ENCODE measurements at places on chromosomes 6 and 20. TPM values are rescaled to one million over a fixed set of nuclear protein-coding genes. Genes with fewer than 3 reads are reported as not detected.

- no peaks in the 10 kb centered on the region for H3K36me3 ChIP-seq
- H3K27ac ChIP-seq: no peak overlapping the region
- no peak for DNase-seq
- H3K27me3 ChIP-seq: no peaks in the 10 kb centered on the region
- peaks cover 3% of the 10 kb centered on the region for H3K4me1 ChIP-seq
Measured at GRCh38 chr6:106626485-106626884, 2.8 kb downstream of the RTN4IP1 start.

Gene TMEM200A
- total RNA-seq: 8.2 TPM

DNA sequence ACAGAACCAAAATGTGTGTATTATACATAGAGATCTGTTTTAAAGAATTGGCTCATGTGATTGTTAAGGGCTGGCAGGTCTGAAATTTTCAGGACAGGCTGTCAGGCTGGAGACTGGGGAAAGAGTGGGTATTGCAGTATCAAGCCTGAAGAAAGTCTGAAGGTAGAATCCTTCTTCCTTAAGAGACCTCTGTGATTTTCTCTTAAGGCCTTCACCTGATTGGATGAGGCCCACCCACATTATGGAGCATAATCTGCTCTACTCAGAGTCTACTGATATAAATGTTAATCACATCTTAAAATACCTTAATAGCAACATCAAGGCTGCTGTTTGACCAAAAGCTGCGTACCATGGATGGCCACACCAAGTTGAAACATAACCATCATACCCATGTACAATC is 43.4 kb upstream of the HINT3 start:
- H3K4me3 ChIP-seq: no peak overlapping the region
- H3K36me3 ChIP-seq: no peaks in the 10 kb centered on the region
- DNase-seq: no peak
- no peak overlapping the region for H3K27ac ChIP-seq

GRCh38 chr6:45728674-45729073 is 287.0 kb downstream of the CLIC5 start:
- H3K36me3 ChIP-seq: no peaks in the 10 kb centered on the region
- no peaks in the 10 kb centered on the region for H3K4me1 ChIP-seq
- DNase-seq: no peak
- H3K27me3 ChIP-seq: no peaks in the 10 kb centered on the region

- H3K4me3 ChIP-seq: no peak overlapping the region
- peaks cover 4% of the 10 kb centered on the region for H3K4me1 ChIP-seq
- no peak for DNase-seq
- no peaks in the 10 kb centered on the region for H3K27me3 ChIP-seq
- no peaks in the 10 kb centered on the region for H3K36me3 ChIP-seq
Measured at GRCh38 chr20:61887596-61888093, 178.0 kb downstream of the TAF4 start.

DNA sequence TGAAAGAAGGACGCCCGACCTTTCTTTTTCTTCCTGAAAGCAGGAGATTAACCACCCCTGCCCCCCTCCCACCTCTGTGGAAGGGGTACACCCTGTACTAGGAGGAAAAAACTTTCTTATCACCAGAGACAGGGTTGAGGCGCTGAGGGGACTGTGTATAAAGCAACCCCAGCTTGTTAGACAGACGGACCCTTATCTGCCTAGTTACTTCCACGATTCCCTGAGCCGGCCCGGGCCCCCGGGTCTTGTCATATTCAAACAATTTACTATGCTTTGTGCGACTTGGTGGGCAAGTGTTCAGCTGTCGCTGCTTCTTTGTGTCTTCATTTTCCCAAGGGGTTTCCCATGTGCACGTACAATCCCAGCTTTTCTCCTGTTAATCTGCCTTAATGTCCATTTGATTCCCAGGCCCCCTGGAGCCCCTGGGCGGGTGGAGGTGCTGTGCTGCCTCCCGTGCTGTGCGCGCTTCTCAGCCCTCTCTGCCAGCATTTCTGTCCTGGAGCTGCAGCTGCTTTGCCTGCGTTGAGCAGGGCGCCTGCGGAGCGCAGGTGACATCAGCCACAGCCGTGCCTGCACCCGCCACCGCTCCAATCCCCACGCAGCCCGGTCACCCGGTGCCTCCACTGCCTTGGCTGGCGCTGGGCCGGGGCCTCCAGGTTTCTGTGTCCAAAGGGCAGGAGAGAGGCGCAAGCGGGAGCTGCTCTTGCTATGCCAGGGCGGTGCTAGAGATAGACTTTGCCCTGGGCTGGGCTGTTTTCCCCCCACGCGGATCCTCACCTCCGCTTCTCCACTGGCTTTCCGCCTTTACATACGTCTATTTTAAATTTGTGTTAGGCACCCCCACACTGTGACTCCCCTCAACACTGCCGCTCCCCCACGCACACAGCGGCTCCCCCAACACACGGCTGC is 96.2 kb downstream of the TTLL2 start:
- no peak overlapping the region for H3K4me3 ChIP-seq
- H3K27ac ChIP-seq: no peak overlapping the region
- H3K36me3 ChIP-seq: no peaks in the 10 kb centered on the region

Gene TPX2
- 0.10 TPM for total RNA-seq

Gene MCHR2
- total RNA-seq: not detected

GRCh38 chr6:43871933-43872332 is 101.9 kb downstream of the VEGFA start:
- no peak overlapping the region for H3K4me3 ChIP-seq
- no peaks in the 10 kb centered on the region for H3K4me1 ChIP-seq
- H3K27ac ChIP-seq: no peak overlapping the region
- DNase-seq: no peak
- no peaks in the 10 kb centered on the region for H3K36me3 ChIP-seq
- H3K27me3 ChIP-seq: no peaks in the 10 kb centered on the region

DNA sequence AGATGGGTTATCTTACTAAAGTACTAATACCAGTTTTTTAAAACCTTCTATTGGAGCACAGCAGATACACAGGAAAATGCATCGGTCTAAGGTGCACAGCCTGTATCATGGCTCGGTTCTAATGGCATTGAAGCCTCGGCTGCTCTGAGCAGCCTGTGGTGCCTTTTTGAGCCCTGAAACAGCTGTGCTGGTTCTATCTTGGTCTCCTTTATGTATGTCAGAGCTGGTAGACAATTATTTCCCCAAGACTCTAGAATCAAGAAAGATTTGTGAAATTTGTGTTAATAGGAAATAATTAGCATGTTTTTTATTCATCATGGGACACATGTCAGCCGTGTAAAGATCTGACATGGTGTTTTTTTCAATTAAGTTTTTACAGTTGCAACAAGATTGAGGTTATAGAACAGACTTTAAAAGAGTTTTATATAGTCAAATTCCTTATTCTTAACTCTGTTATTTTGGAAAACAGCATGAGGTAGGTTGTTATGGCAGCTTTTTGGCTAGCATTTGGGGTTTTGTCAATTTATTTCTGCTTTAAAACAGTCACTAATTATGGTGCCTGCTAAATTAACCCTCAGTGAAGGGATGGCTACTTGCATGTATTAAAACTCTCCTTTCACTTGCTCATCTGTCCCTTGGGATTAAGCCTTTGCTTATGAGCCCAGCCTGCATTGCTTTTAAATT is 40.3 kb upstream of the C20orf144 start:
- no peak overlapping the region for H3K27ac ChIP-seq
- DNase-seq: no peak
- H3K4me1 ChIP-seq: no peaks in the 10 kb centered on the region
- H3K27me3 ChIP-seq: no peaks in the 10 kb centered on the region
- H3K4me3 ChIP-seq: no peak overlapping the region

DNA sequence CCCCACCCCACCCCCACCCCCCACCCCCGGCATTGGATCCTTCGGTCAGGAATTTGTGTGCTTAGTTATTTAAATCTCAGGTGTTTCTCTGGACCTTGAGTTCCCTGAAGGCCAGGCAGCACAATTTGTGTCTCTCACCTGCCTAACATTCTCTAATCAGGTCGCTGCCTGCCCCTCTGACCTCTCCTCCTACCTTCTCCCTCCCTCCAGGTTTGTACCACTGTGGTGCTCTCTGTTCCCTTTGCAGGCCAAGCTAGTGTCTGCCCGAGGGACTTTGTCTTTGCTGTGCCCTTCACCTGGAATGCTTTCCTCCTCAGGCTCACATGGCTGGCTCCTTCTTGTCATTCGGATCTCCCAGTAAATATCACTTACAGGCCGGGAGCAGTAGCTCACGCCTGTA is 131.4 kb upstream of the SLC2A12 start:
- H3K36me3 ChIP-seq: no peaks in the 10 kb centered on the region
- no peak for DNase-seq
- H3K4me3 ChIP-seq: no peak overlapping the region
- peaks cover 2% of the 10 kb centered on the region for H3K4me1 ChIP-seq

GRCh38 chr20:60167812-60168211 is 209.6 kb downstream of the CDH26 start:
- H3K27ac ChIP-seq: no peak overlapping the region
- no peaks in the 10 kb centered on the region for H3K36me3 ChIP-seq
- no peak for DNase-seq
- H3K4me3 ChIP-seq: no peak overlapping the region
- H3K27me3 ChIP-seq: no peaks in the 10 kb centered on the region

DNA sequence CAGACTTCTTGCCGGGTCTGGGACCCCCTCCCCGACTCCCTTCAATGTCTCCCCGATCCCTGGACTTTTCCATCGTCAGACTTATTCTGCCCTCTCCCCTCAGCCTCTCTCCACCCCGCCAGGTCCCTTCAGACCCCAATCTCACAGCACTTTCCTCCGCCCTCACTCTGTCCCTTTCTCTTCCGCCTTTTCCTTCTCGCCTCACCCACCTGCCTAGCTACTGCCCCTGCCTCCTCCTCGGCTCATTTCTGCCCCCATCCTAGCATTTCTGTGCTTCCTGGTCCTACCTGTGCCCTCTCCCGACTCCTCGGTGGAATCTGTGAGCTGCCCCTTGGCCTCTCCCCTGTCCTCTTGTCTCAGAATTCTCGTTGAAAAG is 616 bp downstream of the CHMP4B start:
- peak overlapping the region; percentile 91 for H3K4me3 ChIP-seq
- DNase-seq: no peak
- peak overlapping the region; percentile 83 for H3K27ac ChIP-seq
- H3K27me3 ChIP-seq: no peaks in the 10 kb centered on the region
- peaks cover 12% of the 10 kb centered on the region for H3K4me1 ChIP-seq

- no peaks in the 10 kb centered on the region for H3K36me3 ChIP-seq
- H3K4me3 ChIP-seq: no peak overlapping the region
Measured at GRCh38 chr6:154041001-154041400, 2.0 kb downstream of the OPRM1 start.

GRCh38 chr6:107506145-107506544 is 16.2 kb downstream of the SOBP start:
- H3K4me3 ChIP-seq: no peak overlapping the region
- peaks cover 3% of the 10 kb centered on the region for H3K4me1 ChIP-seq
- no peaks in the 10 kb centered on the region for H3K36me3 ChIP-seq
- DNase-seq: no peak

Gene AAR2
- total RNA-seq: 30.9 TPM

- DNase-seq: no peak
- H3K4me1 ChIP-seq: no peaks in the 10 kb centered on the region
- no peak overlapping the region for H3K4me3 ChIP-seq
Measured at GRCh38 chr6:166021429-166021828, 146.2 kb downstream of the TBXT start.

Gene SEL1L2
- total RNA-seq: not detected

- no peak overlapping the region for H3K4me3 ChIP-seq
- no peak for DNase-seq
- no peaks in the 10 kb centered on the region for H3K4me1 ChIP-seq
- no peaks in the 10 kb centered on the region for H3K27me3 ChIP-seq
- H3K27ac ChIP-seq: no peak overlapping the region
Measured at GRCh38 chr20:41408156-41408794, 41.7 kb upstream of the EMILIN3 start.

GRCh38 chr20:62347445-62347844 is 19.7 kb downstream of the LAMA5 start:
- no peaks in the 10 kb centered on the region for H3K36me3 ChIP-seq
- H3K4me3 ChIP-seq: no peak overlapping the region
- H3K27me3 ChIP-seq: no peaks in the 10 kb centered on the region
- H3K4me1 ChIP-seq: no peaks in the 10 kb centered on the region

GRCh38 chr6:105926318-105926717 is 159.8 kb upstream of the PRDM1 start:
- no peaks in the 10 kb centered on the region for H3K4me1 ChIP-seq
- no peaks in the 10 kb centered on the region for H3K36me3 ChIP-seq
- H3K4me3 ChIP-seq: no peak overlapping the region
- no peaks in the 10 kb centered on the region for H3K27me3 ChIP-seq

Gene HTR1B
- total RNA-seq: not detected

DNA sequence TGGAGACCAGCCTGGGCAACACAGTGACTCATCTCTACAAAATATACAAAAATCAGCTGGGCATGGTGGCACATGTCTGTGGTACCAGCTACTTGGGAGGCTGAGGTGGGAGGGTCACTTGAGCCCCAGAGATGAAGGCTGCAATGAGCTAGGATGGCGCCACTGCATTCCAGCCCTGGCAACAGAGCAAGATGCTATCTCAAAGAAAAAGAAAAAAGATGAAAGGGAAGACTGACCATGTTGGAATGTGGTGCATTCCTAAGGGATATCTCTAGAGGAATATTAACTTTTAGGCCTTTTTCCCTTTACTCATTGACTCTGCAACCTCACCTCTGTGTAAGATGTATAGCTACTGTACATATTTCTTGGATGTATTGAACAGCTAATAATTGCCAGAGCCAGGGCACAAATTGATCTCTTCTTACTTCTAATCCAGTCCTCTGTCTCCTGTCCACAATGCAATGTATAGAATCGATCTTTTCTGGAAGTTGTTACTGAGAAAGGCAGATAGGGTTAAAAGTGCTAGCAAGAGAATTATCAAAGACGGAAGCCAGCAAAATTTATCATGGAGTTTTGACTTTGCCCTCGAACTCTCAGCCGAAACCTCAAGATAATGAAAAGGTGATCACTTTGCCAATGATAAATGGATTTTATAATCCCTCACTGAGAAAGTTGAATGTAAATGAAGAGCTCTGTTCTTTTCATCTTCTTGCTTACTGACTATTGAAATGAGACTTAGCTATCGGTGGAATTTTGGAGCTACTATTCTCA is 46.3 kb downstream of the GCNT2 start:
- no peak for DNase-seq
- H3K36me3 ChIP-seq: no peaks in the 10 kb centered on the region
- no peaks in the 10 kb centered on the region for H3K27me3 ChIP-seq
- H3K4me3 ChIP-seq: no peak overlapping the region
- no peak overlapping the region for H3K27ac ChIP-seq

Gene SAMD10
- 0.35 TPM for total RNA-seq

DNA sequence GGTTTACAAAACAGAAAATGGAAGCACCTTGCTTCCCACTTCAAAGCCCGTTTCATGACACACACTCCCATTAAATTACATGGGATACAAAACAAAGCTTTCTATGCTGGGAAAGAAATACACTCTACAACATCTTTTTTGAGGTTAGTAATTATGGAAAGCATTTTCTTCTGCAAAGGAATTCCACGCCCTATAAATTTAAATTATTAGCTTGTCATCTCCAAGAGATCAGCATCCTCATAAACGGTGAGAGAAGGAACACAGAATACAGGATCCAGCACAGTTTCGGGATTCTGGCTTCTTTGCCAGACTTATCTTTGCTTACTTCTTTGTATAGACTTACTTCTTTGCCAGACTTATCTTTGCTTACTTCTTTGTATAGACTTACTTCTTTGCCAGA is 1.3 kb upstream of the SMPDL3A start:
- peaks cover 2% of the 10 kb centered on the region for H3K4me1 ChIP-seq
- H3K27me3 ChIP-seq: no peaks in the 10 kb centered on the region
- no peak for DNase-seq
- no peak overlapping the region for H3K27ac ChIP-seq

Gene DCDC2
- 1.1 TPM for total RNA-seq

Gene BFSP1
- total RNA-seq: 2.5 TPM

GRCh38 chr6:132768051-132768517 is 10.4 kb upstream of the VNN2 start:
- no peaks in the 10 kb centered on the region for H3K36me3 ChIP-seq
- H3K27me3 ChIP-seq: no peaks in the 10 kb centered on the region
- no peak for DNase-seq
- no peaks in the 10 kb centered on the region for H3K4me1 ChIP-seq
- H3K4me3 ChIP-seq: no peak overlapping the region
